T follicular helper cell (primary cell): ENCODE measurements at places on chromosomes 13 and 19.
A peak's percentile ranks its signal among the peaks of the same experiment; 100 is the strongest.

- DNase-seq, result no peak
These were observed 1.1 kb downstream of the FPR1 start for GRCh38 chr19:51750400-51751094.

DNA sequence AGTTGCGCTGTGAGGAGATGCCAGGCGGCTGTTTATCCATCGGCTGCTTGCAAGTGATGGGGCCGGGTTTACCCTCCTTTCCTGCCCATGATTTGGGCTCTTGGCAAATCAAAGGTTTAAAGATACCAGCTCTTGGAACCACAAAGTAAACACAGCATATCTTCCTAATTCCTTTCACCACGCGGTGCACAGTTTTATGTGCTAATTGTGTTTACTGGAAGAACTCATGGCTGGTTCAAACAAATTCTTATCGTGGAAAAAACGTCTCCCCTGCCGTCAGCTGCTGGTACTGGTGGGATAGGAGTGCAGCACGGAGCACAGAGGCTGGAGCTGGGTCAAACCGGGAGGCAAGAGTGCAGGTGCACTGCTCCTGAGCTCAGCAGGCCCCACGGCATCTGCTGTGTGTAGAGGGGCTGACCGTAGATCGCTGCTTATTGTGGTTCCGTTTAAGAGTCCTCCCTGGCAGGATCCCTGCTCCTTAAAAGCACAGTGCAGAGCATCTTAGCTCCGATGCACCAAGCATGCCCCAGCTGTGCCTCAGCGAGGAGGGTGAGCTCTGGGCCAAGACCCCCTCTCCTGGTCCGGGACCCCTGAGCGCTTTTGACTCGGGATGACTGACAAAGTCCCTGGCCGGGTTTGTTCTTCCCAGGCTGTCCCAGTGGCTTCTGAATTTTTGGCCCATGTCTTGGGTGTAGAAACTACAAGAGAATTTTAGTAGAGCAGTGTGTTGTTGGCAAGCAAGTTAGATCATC, 51.3 kb upstream of the GAS6 start:
- no peak for DNase-seq

DNA sequence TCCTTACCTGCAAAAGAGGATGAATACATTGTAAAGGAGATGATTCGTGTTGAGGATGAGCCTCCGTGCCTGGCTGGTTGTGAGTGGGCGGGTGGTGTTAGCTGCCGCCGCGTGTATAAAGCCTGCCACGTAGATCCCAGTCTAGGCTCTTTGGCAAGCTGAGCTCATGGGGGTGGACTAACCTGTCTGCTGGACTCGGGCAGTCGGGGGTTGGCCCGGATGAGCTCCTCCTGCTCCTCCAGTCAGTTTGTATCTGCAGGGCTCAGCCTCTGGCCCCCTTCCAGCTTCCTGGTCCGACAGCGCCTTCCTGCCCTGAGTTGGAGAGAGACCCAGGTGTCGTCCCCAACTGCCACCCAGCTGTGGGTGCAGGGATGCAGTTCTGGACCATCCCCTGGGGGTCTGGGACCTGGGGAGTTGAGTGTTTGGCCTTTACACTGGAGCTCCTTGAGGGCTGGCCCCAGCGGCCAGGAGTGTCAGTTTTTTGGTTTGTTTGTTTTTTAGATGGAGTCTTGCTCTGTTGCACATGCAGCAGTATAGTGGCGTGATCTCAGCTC, 20.9 kb downstream of the TECR start:
- DNase-seq, result no peak

- DNase-seq, result no peak
These were observed 8.3 kb downstream of the GTF3A start for GRCh38 chr13:27432611-27433210.

DNA sequence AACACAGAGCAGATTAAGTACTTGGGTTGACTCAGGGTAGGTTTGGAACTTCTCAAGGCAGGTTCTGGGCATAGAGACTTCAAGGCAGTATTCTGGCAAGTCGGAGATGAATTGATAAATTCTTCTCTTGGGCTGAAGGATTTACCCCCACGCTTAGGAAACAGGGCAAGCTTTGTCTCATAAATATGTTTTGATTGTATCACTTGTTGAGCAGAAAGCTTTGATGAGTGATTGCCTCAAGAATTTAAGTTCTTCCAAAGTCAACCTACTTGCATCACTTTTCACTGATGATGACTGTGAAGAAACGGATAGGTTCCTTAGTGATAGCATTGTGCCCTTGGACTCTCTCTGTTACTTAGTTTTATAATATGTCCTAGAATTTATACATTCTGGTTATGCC, 258.6 kb upstream of the DACH1 start:
- no peak for DNase-seq

GRCh38 chr19:54041969-54042606, 21.6 kb downstream of the VSTM1 start:
- no peak for DNase-seq

DNA sequence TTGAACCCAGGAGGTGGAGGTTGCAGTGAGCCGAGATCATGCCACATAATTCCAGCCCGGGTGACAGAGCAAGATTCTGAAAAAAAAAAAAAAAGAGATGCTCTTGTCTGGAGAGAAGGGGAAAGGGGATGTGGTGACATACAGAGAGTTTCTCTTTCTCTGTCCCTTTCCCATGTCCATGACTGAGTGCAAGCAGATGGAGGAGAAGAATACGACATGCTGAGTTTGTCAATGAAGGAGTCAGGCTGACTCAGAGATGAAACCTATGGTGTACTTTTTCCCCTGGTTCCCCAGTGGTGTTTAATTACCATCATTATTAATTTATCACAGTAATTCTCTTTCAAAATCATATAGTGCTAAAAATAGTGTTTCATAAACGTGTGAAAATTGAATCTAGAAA, 448.8 kb downstream of the FOXO1 start:
- no peak for DNase-seq

GRCh38 chr19:33470686-33471085, 50.9 kb downstream of the PEPD start:
- DNase-seq, result no peak

DNA sequence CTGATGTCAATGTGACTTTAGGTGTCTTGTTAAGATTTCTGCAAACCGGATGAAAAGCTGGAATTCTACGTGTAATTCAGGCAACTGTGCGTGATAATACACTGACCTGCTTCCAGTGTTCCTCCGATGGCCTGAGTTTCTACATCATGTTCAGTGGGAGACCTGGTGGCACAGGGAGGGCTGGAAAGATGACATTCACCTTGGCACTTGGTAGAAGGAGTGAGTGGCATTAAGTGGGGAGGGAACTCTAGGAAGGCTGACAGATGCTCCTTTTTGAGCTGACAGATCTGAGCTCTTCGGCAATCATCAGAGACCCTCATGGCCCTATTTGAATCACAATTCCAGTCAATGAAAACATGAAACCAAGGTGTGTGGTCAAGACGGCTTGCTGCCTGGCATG, 4.0 kb downstream of the CACNA1A start:
- no peak for DNase-seq

DNA sequence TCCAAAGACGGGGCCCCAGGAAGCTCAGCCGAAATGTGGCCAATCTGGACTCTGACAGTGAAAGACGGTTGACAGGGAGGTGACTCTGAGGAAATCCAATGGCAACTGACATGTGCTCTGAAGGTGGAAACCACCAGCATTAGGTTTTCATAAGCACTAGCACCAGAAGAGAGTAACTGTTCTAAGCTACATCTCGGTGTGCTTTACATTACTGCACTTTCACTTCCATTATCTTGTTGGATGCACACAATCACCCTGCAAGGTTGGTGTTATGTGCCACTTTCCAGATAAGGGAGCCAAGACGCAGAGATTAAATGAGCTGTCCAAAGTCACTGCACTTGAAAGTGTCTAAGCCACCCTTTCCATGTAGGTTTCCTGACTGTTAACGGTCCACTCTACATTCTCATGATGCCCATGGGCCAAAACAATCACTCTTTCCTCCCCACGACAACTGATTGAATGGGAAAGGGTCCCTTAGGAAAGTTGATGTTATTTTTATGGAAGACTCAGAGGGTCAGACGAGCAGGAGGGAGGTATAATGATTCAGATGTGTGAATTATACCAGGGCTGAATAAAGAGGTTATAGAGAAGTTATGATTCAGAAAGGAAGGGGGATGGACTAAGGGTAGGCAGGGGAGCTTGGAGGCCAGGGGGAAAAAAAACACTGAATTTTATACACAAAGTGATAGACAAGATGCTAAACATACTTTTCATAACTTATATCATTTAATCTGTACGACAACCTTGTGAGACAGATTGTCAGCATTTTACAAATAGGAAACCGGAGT, 52.8 kb downstream of the RUBCNL start:
- DNase-seq, result no peak

- no peak for DNase-seq
These were observed 128.7 kb downstream of the UGGT2 start for GRCh38 chr13:95924389-95924994.

- DNase-seq, result peak; percentile 25
These were observed 372 bp downstream of the DNAAF3 start for GRCh38 chr19:55165952-55166529.

DNA sequence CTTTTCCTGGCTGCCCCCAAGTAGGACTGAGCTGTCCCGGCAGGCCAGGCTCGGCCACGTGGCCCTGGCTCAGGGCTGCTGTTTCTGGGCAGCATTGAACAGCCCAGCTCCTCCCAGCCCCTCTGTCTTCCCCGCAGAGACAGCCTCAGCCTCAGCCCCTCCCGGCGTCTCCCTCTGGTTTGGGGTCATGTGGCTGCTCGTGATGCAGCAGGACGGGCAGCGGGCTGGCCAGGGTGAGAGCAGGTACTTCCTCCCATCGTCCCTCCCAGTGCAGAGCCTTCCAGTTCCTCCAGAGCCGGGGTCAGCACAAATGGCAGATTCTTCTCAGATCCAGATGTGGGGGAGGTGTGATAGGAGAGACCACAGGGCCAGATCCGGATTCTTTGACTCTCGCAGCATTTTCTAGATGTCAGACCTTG, 114.6 kb downstream of the KDM4B start:
- DNase-seq, result no peak

DNA sequence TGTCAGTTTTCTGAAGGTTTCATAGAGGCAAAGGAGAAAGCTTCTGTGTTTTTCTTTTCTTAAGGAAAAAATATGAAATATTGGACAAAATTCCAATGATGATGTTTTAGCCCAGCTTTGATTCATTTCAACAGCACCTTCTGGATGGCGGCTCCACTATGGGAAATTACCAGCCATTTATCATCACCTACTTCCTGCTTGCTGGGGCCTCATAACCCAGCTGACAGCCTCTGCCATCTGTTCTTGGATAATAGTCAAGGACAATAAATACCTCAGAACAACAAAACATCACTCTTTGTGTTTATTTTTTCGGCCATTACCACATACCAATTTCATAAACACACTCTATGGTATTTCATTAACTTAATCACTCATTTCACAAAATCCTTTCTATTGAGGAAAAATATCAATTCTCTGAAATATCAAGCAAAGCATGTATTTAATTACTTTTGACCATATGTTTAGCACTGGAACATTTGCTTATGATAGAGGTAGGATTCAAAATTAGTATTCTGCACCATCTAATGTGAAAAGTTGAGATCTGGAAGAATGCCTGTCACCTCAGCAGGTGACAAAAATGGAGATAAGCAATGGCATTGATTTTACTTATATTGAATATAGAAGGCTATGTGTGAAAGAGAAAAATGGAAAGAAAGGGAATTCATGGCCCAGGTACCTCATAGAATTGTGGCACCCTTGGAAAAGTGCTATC, 629.7 kb downstream of the LIG4 start:
- DNase-seq, result no peak

DNA sequence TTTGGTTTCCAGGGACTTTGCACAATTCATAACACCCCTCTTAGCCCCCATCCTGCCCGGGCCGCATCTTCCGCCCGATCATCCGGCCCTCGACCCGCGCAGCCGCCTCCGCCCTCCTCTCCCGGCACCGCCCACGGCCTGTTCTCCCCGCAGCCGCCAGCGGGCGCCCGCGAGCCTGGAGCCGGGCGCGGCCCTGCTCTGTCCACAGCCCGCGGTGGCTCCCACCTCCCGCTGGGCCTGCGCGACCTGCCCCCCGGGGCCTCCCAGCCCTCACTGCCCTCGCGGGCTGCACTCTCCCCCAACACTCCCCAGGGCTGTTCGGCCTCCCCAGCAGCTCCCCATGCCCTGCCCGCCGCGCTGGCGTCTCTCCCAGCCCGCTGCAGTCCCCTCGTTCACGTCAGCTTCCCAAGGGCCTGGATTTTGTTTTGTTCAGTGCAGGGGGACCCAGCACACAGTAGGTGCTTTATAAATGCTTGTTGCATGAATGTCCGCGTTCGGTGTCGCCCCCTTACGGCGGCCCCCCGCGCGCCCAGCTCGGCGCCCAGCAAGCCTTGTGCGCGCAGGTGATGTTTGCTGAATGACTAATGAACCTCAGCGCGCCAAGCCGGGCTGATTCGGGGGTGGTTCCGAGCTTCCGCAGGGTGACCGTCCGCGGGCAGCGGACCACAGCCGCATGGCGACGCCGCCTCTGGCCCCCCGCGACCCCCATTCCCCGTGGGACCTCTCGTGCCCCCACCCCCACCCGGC, 4.6 kb upstream of the APC2 start:
- DNase-seq, result peak; percentile 55

DNA sequence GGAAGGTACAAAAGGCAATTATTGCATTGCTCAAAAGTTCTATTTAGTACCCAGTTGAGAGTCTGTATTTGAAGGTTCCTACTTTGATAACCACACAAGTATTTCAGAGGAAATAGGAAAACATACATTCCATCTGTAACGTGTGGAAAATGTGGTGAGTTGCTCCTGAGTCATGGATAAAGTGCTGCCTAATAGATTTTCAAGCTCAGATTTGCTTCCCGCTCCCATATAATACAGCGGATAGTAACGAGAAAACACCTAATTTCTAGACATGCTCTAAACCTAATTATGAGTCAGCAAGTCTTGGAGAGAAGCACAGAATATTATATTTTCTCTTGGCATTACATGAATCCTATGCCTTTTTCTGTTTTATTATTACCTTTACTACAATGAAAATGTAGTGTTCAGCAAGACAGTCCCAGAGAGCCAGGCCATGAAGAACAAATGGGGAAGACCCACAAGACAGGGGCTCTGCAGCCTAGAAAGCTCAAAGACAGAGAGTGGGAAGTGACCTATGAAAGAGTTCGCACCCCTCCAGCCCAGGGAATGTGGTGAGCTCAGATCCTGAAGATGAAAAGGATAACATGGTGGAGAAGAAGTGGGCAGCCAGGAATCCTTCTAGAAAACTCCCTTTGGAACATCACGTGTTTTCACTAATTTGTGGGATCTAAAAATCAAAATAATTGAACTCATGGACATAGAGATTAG, 116.1 kb downstream of the STARD13 start:
- DNase-seq, result no peak

- no peak for DNase-seq
These were observed 33.7 kb downstream of the NFILZ start for GRCh38 chr19:8663920-8664670.
